Cortex of kidney (tissue), 1 donor: ENCODE measurements at places on chromosomes 3 and 15.

- DNase-seq, result no peak
Observed at GRCh38 chr3:133935843-133936769, 40.4 kb upstream of the RAB6B start.

GRCh38 chr3:89300526-89300925 lies 193.1 kb downstream of the EPHA3 start:
- no peak for DNase-seq

GRCh38 chr15:74768099-74768770 lies 13.6 kb upstream of the CSK start:
- DNase-seq, result no peak

GRCh38 chr3:193983846-193984818 lies 151.8 kb upstream of the HES1 start:
- DNase-seq, result no peak

- no peak for DNase-seq
Observed at GRCh38 chr15:56366211-56366610, 985 bp downstream of the TEX9 start.

GRCh38 chr3:56813653-56813960 lies 11.9 kb upstream of the ARHGEF3 start:
- DNase-seq, result no peak

DNA sequence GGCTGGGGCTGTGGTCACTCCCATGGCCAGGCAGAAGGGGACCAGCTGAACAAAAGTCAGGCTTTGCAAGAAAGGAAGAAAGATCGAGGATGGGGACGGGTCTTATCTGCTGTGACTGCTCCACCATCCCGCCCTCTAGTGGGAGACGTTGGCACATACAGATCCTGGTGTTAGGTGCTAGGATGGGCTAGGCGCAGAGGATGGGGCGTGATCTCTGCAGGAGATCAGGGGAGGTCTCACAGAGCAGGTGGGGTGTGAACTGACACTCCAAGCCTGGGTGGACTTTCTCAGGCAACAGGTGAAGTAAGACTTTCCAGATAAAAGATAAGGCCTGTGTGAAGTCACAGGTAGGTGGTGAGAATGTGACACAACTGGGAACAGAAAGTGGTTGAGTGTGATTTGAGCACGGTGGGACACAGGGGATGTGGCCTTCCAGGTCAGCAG lies 141.9 kb upstream of the SMAD3 start:
- no peak for DNase-seq

DNA sequence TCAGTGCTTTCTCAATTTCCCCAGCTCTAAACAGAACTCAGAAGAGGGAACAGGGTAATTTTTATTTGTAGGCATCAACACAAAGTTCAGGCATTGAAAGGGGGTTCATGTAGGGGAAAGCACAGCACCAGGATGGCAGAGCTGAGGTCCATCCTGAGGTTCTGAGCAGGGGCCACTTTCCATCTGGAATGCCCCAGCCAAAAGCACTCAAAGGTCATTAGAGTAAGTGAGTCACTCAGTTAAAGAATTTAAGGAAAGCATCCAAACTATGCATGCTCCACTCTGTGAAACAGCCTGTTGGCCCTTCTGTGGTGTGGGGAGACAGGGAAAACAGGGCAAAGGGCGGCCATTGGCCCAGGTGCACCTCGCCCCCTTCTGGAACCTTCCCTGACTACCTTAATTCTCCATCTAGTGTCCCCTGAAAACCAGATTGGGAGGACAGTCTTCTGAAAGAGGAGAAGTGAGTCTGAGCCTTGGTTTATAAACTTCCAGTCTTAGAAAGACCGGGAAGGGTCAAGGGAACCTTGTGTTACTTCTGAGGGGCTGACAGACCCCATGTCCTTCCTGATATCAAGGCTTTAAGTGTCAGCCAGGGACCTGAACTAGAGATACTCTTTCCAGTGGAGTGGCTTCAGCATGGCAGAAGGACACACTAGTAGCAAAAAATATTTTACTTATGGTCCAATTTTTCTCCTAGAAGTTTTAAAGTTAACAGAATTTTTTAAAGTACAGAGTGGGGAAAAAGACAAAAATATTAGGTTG lies 133.3 kb downstream of the MYLK start:
- no peak for DNase-seq

DNA sequence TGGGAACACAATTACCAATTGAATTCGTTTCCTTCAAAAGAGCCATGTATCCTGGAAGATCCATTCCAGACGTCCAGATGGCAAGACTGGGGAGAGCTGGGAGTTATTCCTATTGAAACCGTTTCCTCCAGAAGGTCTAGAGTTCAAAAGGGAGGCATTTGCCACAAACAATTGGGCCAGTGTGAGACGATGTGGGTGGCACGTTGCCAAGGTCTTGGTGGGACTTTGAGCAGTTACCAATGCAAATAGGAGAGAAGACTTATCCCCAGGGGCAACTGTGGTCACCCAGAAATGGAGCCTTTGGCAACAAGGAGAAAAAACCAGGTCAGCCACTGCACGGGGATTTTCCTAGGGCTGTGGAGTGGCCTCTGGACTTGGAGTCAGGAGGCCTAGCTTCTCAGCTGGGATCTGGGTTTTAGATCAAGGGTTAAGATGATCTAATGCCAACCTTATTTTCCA lies 29.6 kb upstream of the TLE3 start:
- no peak for DNase-seq

- DNase-seq, result no peak
Observed at GRCh38 chr15:88467935-88468528, 524 bp downstream of the MRPS11 start.

DNA sequence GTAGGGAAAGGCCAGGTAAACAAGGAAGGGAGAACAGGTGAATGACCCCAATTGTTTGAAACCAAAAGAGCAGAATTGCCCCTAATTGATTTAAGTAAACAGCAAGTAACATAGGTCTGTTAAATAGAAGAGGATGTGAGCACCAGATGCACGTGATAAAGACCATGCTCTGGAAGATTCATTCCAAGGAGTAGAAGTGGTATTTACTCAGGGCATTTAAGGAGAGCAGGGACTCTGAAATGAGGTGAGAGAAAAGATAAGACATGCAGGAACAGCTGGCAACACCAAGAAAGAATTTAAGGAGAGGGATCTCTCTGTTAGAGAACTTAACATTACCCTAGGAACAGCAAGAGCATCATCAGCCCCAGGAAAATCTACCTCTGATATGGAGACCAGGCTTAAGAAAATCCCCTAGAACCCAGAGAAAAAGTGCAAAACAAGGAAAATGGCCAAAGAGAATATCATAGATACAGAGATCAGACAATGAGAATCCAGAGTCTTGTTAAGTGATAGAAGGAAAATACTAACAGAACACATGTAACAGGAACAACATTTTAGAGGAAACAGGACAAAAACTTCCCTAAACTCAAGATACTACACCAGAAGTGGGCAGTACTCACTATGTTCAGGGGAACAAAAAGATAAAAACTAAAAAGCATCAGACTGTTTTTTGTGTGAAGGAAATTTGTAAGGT lies 6.4 kb downstream of the NUDT16 start:
- DNase-seq, result no peak

- no peak for DNase-seq
Observed at GRCh38 chr15:68382286-68383007, 49.5 kb downstream of the ITGA11 start.

GRCh38 chr3:169939751-169940150 lies 26.9 kb upstream of the SEC62 start:
- no peak for DNase-seq

- DNase-seq, result no peak
Observed at GRCh38 chr3:122678506-122678905, 2.1 kb upstream of the PARP14 start.

DNA sequence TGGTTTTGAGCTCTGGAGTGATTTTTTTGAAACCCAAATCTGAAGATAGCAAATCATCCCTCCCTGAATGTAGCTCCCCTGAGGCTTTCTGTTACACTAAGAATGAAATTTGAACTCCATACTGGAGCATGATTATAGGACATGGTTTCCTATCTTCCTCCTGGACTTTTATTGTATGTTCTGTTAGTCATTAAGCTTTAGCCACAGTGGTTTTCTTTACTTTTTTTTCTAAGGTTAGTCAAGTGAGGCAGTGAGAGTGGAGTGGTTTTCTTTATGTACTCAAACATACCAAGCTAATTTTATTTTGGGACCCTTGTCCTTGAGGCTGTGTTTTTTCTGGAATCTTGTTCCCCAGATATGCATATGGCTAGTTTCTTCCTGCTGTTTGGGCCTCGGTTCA lies 55.2 kb upstream of the FRMD4B start:
- DNase-seq, result no peak

GRCh38 chr15:35698331-35698730 lies 152.4 kb upstream of the DPH6 start:
- no peak for DNase-seq

GRCh38 chr3:30886888-30887287 lies 7.6 kb downstream of the GADL1 start:
- no peak for DNase-seq

DNA sequence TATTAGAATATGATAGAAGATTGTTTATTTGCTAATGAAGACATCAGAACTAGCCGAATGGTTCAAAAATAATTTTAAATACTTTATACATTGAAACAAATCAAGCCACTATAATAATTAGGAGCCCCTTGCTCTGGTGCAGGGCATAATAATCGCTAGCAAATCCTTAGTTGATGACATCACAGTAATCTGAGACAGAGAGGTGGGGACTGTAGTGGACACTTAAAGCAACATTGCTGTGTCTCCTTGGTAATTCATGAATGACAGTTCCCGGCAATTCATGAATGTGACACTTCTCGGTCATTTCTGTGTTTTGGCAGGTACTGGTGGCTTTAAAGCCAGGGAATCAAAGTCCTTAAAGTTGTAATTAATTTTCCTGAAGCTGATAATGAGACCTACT lies 114.3 kb downstream of the PPM1L start:
- DNase-seq, result no peak

DNA sequence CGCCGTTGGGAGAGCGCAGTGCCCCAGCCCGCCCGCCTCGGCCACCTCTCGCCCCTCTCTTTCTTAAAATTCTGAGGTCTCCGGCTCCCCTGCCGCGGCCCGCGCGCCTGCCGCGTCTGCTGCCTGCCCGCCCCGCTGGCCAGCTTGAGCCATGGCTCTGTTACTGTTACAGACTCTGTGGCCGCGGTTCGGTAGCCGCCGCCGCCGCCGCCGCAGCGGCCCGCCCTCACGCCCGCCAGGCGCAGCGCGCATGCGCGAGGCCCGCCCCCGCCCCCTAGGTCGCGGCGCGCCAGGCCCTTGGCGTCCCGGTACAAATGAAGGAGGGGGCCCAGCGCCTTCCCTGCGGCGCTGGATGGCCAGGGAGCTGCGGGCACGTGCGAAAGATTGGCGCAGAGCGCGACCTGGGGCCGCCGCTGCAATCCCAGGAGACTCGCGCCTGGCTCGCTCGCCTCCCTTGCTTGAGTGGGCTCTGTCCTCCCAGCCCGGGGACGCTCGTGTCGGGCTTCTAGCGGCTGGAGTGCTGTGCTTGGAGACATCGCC lies at the start of gene ONECUT1:
Gene ONECUT1 (minus strand): TSS at position 168 of the 540 bp plus-strand sequence. CDS start 452 bp downstream, outside the sequence.
- DNase-seq, result no peak

- DNase-seq, result no peak
Observed at GRCh38 chr3:114025451-114025850, 30.9 kb downstream of the CCDC191 start.

- no peak for DNase-seq
Observed at GRCh38 chr3:70040386-70040785, 40.9 kb downstream of the SAMMSON start.

GRCh38 chr3:170089862-170090600 lies 52.2 kb downstream of the GPR160 start:
- no peak for DNase-seq

- no peak for DNase-seq
Observed at GRCh38 chr3:47746264-47746663, 35.4 kb downstream of the SMARCC1 start.

DNA sequence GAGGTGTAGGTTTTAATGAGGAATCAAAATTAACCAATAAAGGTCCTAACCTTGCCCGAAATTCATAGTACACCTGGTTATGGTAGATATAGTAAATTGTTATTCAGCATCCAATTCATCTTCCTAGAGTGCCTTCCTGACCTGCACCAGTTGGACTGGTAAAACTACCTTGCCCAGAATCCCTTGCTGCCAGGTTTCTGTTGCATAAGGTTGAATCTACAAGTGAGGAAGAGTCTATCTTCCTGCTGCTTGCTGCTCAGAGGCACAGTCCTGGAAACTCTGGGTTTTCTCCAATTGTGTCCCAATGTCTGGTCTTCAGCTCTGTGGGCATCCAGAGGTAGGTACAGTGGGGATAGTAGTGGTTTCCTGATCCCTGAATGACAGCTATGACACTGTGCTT lies 17.3 kb downstream of the CCDC54 start:
- DNase-seq, result no peak

DNA sequence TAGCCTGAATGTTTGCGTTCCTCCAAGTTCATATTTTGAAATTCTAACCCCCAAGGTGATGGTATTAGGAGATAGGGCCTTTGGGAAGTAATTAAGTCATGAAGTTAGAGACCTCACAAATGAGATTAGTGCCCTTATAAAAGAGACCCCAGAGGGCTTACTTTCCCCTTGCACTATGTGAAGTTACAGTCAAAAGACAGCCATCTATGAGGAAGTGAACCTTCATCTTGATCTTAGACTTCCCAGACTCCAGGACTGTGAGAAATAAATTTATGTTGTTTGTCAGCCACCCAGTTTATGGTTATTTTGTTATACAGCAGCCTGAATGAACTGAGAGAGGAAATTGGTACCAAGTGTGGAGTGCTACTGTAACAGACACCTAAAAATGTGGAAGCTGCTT lies 74.4 kb downstream of the DAPK2 start:
- DNase-seq, result no peak

DNA sequence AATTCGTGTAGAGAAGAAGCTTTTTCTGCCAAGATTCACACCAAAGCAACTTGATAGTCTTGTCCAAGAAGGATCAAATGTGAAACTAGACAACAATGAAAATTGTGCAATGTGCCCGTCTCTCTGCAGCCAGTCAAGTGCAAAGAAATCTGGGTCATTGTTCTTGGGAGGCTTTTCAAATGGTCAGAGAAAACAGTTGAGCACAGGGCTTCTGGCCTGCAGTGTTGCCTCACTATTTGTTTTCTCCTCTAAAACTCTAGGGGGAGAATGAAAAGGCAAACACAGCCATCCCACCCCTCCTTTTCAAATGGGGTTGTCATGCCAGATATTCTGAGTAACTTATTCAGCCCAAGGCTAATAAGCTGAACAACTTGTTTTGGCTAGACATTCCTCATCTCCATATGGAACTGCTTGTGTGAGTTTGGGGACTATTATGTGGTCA lies 417.6 kb upstream of the CDIN1 start:
- DNase-seq, result no peak

DNA sequence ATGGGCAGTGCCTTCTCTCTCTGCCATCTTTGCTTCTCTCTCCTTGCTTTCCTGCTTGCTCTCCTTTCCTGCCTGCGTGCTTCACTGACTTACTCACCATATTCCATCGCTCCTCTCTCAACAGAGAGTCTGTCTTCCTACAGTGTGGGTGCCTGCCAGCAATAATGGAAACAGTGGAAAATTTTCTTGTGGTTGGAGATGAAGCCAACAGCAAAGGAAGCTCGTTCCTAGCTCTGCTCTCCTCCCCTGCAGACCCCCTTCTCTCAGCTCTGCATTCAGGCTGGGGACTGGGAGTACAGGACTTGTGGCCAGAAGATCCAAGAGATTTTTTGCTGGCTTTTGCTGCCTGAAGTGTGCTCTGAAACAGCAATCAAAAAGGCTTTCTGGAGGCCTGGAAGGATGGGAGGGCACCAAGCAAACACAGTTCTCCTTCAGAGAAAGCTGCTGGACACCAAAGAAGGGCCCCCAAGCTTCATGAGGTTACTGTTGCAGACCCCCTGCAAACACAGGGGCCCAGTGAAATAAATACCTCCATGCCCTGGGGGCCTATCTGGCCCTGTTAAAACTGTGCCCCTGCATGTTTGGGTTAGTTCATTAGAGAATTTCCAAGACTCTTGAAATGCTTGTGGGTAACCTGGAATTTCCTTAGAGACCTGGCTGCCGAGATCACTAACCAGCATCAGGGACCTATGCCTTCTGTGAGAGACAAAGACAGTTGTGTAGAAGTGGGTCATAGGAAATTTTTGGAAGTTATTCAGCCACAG lies 149.9 kb upstream of the RASGRP1 start:
- DNase-seq, result no peak
